ENCODE measurements at places on chromosomes 7 and 10.

- no peak for DNase-seq
These were observed 326.3 kb downstream of the DNAJB6 start for GRCh38 chr7:157662981-157663716.

- no peak for DNase-seq
These were observed 66.4 kb downstream of the MET start for GRCh38 chr7:116738378-116738777.

GRCh38 chr7:128868624-128869137 is 6.0 kb downstream of the ATP6V1F start:
- no peak for DNase-seq

GRCh38 chr10:69644658-69645295 is 14.7 kb downstream of the FAM241B start:
- DNase-seq = peak; percentile 75

- DNase-seq = peak; percentile 85
These were observed 97.6 kb upstream of the ZNF438 start for GRCh38 chr10:31129271-31129670.

Data from BE2C (cell line).